Stimulated activated CD4-positive, alpha-beta T cell treated with anti-CD3 and anti-CD28 coated beads, Interleukin-1b, Interleukin-23, amount 100 ng/mL, for 4 hours (primary cell): ENCODE measurements at places on chromosomes 16 and 17.
A peak's percentile ranks its signal among the peaks of the same experiment; 100 is the strongest.

GRCh38 chr16:80123189-80123588 lies 417.6 kb upstream of the DYNLRB2 start:
- no peak for DNase-seq

DNA sequence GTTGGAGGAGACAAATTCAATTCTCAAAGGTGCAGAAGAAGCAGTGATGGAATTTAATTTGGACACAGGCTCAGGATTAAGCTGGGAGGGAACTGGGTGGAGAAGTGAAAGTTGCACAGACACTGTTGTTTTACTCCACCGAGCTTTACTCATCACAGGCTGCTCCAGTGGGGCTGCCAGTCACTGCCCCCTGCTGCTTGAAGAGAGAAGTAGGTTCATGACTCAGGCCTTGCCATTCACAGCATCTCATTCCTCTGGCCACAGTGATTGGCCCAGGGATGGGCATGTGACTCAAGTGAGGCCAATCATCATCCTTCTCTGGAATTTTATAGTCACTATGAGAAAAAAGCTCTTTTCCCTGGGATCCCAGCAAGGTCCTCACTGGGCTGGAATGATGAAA lies 11.8 kb downstream of the GNAO1 start:
- peak; percentile 36 for DNase-seq

DNA sequence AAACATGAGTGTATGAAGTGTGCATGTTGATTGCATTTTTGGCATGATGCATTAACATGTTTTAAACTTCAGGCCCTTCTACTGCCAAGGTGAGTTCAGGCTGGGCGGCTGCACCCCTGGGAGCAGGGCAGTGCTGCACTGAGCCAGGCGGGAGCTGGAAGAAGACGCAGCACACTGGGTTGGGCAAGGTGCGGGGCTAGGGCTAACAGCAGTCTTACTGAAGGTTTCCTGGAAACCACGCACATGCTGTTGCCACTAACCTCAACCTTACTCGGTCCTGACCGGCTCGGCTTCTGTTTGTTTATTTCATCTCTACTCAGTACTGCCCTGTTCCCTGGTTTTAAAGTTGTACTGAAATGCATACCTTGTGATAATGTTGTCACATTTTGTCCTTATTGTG lies 61.0 kb downstream of the MAP2K4 start:
- no peak for DNase-seq

GRCh38 chr17:29112771-29113295 lies 67.4 kb downstream of the MYO18A start:
- DNase-seq, result no peak

GRCh38 chr16:86584726-86585721 lies 6.7 kb downstream of the FOXL1 start:
- no peak for DNase-seq

DNA sequence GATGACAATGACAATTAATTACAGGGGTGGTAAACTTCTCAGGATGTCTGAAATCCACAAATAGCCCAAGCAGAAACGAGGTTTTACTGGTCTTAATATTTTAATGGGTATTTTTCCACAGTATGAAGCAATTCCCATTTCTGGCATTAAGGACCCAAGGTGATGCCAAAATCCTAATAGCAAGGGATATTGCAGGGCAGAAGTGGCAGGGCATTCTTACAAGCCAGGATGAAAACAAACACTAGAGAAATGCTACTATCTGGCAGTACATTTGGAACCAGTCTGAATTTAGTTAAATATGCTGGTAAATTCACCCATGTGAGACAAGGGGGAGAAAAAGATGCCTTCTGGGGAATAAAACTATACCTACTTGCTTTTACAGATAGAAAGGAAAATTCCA lies 45.2 kb downstream of the RND2 start:
- DNase-seq, result no peak

DNA sequence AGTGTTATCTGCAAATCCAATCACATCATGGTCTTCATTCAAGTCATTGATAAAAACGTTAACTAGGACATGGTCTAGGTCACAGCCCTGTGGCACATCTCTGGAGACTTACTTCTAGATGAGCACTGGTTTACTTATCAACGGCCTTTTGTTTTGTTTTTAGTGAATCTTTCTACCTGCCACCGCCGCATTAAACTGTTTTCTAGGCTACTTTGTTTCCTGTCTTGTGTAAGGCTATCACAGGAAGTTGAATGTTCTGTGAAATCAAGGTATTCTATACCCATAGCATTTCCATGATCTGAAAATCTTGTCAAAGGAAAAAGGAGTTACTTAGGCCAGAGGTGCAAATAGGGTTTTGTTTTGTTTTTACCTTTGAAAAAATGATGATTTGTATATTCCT lies 26.9 kb downstream of the SOCS3 start:
- no peak for DNase-seq

GRCh38 chr16:66427036-66427860 lies at the start of gene BEAN1:
Gene BEAN1, plus strand, starts transcription at chr16:66427295. Its CDS starts 10,382 bp downstream, at chr16:66437677.
- no peak for DNase-seq
